Activated T-helper 9 cell treated with anti-CD3 and anti-CD28 coated beads, Interleukin-2, amount 50 U/mL, for 16 hours (primary cell): ENCODE measurements at places on chromosomes 2 and 18.

DNA sequence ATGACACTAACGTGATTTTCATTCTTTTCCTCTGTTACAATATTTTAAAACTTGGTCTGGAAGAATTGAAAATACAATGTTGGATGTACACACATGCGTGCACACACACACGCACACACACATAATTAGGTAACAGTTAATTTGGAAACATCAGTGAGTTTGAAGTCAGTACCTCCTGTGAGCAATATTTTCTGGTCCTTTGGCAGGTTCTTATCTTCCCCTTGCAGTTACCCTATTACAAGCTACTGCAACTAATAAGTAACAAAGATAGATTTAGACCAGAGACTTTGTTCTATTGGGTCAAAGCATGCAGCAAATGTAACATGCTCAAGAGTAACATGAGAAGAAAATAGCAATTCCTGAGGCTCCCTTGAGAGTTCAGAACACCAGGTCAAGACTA lies 73.3 kb downstream of the ZNF385B start:
- no peak for DNase-seq

DNA sequence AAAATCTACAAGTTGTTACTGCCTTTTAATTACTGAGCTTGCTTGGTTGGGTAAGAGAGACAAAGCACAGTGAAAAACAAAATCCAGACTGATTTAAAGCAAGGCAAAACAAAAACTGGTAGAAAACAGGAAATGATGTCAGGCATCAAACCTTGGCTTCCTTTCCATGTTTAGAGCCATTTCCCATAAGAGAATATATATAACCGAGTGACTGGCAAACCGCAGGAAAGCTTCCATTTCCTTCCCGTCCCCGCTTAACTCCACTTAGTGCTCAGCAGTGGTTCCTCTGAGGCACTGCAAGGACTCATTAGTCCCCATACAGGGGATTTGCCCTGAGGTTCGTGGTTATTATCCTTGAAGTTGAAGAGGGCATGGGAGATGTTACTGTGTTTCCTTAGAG lies 446.3 kb downstream of the LPIN1 start:
- no peak for DNase-seq

DNA sequence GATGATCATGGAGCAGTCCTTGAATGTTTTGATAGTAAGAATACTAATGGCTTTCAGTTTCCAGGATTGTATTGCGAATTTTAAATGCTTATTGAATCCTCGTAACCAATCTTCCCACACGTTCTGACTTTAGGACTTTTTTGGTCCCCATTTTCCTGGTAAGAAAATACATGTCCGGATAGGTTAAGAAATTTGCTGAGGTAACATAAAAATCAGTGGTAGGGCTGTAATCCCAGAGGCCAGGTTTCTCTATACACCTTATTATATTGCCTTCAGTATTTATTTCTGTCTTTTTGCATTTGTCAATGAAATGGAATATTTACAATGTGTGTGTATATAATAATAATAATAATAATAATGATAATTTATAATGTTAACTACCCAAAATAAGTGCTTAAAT lies 603.2 kb downstream of the TMEM182 start:
- DNase-seq: no peak

DNA sequence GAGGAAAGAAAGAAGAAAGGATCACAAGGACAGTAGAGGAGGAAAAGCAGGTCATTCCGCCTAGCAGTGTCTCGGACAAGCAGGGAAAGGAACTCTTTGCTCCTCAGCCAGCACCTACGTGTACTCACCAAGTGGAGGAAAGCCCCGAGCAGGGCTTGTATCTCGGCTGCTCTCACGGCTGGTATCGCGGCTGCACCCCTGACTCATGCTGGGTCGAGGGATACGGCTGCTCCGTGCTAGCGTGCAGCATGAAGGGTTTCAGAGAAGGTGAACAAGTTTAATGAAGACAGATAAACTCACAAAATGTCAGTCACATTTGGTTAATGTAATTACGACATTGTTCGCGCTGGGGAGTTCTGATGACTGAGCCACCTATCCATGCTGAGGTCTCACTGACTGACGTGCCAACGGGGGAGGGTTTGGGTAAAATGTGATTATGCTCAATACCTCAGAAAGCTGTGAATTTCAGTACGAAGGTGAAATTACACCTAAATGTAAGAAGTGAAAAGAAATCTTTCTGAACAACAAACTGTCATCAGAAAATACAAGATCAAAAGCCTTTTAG lies 112.1 kb upstream of the RNU4ATAC start:
- DNase-seq: no peak

DNA sequence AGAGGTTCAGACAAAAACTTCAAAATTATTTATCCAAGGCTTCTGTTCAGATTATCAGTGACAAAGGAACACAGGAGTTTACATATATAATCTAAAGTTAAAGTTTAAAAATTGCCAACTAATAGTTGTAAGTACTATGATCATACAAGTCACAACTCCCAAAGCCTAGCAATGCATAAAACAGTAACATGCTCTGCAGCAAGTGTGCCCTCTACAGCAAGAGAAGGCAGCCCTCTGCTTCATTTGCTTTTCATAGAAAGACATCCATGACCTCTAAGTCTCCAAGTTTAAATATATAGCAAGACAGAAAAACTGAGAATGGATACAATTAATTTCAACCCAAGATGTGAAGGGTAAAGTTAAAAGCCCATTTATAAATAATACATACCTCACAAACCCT lies 13.3 kb downstream of the RAB1A start:
- DNase-seq: no peak

DNA sequence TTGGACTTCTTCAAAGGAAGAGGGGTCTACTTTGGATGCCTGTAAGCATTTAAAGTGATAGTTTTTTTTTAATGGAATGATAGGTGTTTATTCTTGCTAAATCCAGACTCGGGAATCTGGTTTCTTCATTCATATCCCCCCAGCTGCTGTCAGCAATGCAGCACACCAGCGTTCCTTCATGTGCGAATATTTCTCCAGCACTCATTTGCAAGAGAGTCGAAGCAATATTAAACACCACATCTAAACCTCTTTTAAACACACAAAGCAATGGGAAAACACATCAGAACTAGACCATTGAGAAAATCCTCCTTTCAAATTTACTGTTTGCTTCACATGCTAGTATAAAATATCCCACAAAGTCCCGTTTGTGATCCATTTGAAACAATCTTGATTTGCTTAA lies 563.7 kb downstream of the ARHGAP15 start:
- DNase-seq: no peak

- DNase-seq: no peak
These were observed 60.8 kb upstream of the SPOPL start for GRCh38 chr2:138440759-138441158.

DNA sequence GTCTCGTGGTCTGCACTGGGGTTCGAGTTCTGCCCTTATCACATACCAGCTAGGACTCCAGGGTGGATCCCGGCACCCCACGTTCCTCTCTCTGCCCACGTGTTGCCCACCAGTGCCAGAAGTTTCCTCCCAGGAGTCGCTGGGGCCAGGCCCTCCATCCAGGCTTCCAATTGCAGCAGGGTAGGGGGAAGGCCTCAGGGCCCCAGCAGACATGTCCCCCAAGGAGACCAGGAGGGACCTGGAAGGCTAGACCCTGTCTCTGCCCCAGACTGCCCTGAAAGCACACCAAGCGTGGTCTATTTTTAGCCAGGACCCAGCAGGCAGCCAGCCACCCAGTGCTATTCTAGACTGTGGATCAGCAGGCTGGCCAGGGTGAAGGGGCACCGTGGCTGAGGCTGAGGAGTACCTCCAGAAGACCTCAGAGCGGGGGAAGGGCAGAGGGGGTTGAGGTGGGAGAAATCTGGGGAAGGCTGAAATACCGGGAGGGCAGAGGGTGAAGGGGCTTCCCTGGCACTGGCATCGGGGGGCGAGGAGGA lies 18.8 kb upstream of the TNS1 start:
- no peak for DNase-seq

DNA sequence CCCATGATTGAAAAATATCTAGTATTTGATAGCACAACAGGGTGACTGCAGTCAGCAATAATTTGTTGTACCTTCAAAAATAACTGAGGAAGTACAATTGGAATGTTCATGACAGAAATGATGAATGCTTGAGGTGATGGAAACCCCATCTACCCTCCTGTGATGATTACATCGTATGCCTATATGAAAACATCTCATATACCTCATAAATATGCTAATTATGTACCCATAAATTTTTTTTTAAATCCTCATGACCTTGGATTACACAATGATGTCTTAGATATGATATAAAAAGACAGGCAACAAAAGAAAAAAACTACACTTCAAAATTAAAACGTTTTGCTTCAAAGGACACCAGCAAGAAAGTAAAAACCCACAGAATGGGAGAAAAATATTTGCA lies 1.4 kb upstream of the POLR1B start:
- DNase-seq: no peak

- no peak for DNase-seq
These were observed 48.2 kb upstream of the B3GNT2 start for GRCh38 chr2:62147610-62148301.

DNA sequence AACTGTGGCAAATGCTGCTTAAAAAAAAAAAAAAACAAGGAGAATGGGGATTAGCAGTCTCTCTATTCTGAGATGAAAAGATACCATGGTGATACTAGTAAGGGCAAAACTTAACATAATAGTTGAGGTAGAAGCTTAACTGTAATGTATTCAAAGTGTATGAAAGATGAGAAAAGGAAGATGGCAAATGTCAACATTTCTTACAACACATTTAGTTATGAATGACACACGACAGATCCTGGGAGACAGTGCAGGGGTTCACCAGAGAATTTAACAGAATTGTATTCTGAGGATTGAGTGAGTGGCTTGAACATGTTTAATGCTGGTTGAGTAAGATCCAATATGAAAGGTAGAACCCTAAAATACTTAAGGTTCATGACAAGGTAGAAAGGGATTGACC lies 52.7 kb downstream of the CUL3 start:
- no peak for DNase-seq

DNA sequence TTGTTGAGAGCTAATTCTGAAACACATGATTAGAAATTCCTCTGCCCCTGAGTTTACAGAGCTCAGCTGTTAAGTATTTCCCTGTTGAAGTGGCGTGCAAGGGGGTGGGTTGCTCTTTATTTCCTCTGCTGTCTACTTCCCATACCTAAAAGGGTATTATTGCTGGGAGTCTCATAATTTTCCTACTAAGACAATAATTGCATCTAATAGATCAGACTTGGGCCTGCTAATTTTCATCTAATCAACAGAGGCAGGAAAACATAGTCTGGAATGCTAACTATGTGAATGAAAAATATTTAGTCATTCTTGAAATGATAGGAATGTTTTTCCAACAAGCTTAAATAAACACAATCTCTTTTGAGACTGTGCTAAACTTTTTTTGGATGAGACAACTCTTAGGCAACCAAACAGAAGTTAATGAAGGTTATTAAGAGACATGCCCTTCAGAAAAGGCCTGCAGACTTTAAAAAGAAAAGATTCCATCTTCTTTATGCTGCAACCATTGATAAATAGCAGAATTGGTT lies 111.4 kb downstream of the FEZ2 start:
- DNase-seq: no peak

DNA sequence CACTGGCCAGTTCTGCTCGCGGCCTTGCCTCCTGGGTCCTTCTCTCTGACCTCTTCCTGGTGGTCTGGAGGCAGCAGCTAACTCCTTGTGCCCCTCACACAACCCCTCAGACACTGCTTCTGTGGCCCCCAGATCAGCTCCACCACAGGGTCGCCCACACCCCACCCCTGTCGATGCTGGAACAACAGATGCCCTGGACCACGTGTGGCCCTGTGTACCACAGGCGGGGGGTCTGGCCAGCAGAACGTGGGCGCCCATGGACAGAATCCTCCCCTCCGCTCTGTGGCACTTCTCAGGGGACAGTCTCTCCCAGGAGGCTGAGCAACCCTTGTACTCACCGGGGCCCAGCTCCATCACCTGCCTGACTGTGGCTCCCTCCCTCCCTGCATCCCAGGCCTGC lies 245.6 kb downstream of the NDUFA10 start:
- DNase-seq: no peak

DNA sequence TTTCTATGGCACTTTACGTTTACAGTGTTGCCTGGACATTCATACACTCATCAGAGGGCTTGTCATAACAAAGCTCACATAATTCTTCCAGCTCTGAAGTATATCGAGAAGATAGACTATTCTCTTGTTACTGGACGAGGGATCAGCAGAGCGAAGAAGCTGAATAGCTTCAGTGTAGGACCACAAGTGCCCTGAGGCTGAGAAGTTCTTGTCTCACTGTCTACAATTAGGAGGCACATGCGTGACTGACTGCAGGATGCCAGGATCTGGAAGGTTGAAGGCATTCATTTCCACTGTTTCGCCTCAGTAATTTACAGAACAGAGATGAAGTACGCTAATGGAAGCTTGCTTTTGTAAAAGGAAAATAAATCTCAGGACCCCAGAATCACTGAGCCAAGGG lies 9.6 kb downstream of the SH3YL1 start:
- DNase-seq: no peak

DNA sequence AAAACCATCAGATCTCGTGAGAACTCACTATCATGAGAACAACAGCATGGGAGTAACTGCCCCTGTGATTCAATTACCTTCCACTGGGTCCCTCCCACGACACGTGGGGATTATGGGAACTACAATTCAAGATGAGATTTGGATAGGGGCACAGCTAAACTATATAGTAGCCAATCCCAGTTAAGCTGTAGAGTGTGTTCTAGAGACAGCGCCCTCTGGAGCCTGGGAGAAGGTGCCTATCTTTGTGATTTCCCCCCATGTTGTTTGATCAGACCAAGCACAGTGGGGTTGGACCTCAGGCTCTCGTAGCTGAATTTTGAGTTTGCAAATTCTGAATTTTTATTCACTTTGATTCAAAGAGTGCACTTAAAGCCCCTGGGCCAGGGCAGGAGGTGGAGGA lies 108.2 kb upstream of the TWIST2 start:
- no peak for DNase-seq
